Small intestine (tissue), 16 donors: ENCODE measurements at places on chromosomes 5 and 9.

GRCh38 chr9:86246752-86247161 lies 12.7 kb downstream of the C9orf153 start:
- H3K27ac ChIP-seq = no peak overlapping the region
- no peaks in the 10 kb centered on the region for H3K27me3 ChIP-seq
- H3K4me3 ChIP-seq = no peak overlapping the region
- peak; percentile 12 for DNase-seq

DNA sequence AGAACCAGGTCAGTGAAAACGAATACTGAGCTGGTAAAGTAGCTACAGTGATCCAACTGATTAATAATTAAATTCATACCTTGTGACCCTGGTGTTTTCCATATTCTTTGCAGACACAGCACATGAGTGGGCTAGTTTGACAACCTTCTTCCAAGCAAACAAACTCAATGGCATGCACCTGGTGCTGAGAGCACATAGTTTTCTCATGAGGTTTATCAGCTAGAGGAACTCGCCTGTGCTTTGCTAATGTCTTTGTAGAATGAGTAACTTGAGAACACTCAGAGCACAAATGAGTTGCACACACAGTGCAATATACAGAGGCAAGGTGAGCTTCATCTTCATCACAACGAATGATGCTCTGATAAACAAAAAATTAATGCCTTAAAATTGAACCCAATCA lies 12.6 kb downstream of the TRIM23 start:
- H3K36me3 ChIP-seq = peaks cover 17% of the 10 kb centered on the region
- H3K27ac ChIP-seq = no peak overlapping the region
- DNase-seq = peak; percentile 88
- H3K4me3 ChIP-seq = no peak overlapping the region
- no peaks in the 10 kb centered on the region for H3K4me1 ChIP-seq
- H3K27me3 ChIP-seq = no peaks in the 10 kb centered on the region

DNA sequence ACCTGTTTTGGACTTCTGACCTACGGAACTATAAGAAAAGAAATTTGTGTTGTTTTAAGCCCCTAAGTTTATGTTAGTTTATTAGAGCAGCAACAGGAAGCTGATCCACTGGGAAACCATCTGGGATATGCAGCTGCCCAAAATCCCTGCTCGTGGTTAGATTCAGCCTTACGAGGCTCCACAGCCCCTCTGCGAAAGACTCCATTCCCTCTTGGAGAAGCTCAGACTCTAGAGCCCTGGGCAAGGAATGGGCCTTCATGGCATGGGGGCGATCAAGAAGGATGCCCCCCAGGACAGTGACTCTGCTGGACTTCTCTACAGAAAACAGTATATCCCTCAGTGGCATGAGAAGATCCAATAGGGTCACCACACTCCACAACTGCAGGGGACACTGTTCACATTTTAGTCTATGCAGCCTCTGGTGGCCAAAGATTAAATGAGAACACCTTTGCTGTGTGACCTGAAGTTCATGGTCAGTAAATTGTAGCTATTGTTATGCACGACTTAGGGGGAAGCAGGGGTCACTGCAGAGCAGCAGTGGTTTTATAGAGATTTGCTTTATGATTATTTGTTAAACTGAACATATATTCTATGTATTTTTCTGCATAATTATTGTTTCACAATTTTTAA lies 21.1 kb downstream of the IRF1 start:
- H3K4me3 ChIP-seq = no peak overlapping the region
- H3K4me1 ChIP-seq = peaks cover 43% of the 10 kb centered on the region
- DNase-seq = no peak

DNA sequence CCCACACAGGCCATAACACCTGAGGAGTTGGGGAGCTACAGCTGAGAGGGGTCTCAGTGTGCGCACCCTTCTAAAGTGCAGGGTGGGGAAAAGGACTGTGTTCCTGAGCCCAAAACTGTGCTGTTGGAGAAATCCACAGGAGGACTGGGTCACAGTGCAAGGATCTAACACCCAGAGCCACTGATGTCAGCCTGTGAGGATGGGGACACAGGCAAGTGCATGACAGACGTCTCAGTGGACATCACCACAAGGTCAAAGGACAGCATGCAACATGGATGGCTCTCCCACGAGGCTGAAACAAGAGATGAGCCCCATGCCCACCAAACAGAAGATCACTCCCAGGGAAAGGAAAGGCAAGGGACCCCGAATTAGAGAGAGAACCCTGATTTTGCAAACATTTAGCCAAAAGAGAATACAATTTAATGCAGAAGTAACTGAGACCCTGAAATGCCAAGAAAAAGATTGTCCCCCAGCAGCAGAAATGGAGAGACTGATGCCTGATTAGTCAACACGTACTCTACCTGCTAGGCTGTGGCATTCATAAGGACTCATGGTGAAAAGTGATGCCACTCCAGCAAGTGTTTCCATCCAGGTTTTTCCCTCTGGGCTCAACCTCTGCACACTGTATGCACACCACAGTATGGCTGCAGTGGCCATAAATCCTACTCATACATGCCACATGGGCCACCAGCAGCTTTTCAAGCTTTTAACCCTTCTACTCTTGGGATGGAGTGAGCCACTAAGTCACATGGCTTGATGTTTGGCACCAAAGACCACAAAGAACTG lies 14.2 kb downstream of the KLF9 start:
- H3K27me3 ChIP-seq = no peaks in the 10 kb centered on the region
- DNase-seq = no peak
- H3K27ac ChIP-seq = no peak overlapping the region
- no peaks in the 10 kb centered on the region for H3K36me3 ChIP-seq
- H3K4me1 ChIP-seq = no peaks in the 10 kb centered on the region

DNA sequence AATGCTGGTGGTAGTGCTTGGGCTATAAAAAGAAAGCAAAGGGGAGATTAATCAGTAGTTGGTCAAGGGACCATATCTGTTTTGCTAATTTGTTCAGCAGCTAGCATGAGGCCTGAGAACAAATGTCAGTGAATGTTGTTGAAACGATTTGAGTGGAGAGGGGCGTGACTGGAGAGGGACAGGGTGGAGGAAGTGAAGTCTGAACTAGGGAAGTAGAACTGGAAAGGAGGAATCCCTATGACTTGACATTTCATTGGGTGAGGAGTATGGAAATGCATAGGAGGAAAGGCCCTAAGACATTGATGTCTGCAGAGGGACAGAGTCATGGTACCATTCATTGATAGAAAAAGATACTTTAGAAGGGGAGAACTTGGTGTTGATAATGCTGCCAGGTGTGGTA lies 19.7 kb downstream of the TLE4 start:
- no peaks in the 10 kb centered on the region for H3K27me3 ChIP-seq
- H3K4me1 ChIP-seq = no peaks in the 10 kb centered on the region

- H3K27me3 ChIP-seq = no peaks in the 10 kb centered on the region
- H3K4me1 ChIP-seq = peaks cover 43% of the 10 kb centered on the region
- H3K27ac ChIP-seq = peak overlapping the region; percentile 28
- H3K36me3 ChIP-seq = no peaks in the 10 kb centered on the region
- DNase-seq = no peak
- no peak overlapping the region for H3K4me3 ChIP-seq
These were observed 70.2 kb downstream of the ZNF608 start for GRCh38 chr5:124675931-124676846.

- no peak for DNase-seq
- H3K4me3 ChIP-seq = no peak overlapping the region
- peaks cover 8% of the 10 kb centered on the region for H3K4me1 ChIP-seq
- no peaks in the 10 kb centered on the region for H3K27me3 ChIP-seq
These were observed 2.9 kb downstream of the UCK1 start for GRCh38 chr9:131528186-131528585.

GRCh38 chr9:110751971-110752370 lies 83.4 kb downstream of the MUSK start:
- H3K36me3 ChIP-seq = no peaks in the 10 kb centered on the region
- H3K27me3 ChIP-seq = no peaks in the 10 kb centered on the region
- no peak overlapping the region for H3K4me3 ChIP-seq
- no peak overlapping the region for H3K27ac ChIP-seq
- H3K4me1 ChIP-seq = no peaks in the 10 kb centered on the region

DNA sequence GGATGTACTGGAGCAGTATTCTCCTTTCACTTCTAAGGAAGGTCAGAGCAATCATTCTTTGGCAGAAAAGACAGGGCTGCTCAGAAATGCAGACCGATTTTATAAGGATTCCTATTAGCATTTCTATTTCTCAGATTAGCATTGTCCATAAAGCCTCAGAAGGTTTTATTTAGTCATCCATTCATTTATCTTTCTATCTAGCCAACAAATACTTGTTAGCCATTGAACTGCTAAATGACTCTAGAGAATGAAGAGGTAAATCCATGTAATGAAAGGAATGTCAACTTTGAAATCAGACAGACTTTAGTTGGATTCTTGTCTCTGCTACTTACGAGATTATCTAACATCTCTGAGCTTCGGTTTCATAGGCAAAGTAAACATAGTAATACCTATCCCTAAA lies 165.2 kb downstream of the SLC25A46 start:
- no peaks in the 10 kb centered on the region for H3K4me1 ChIP-seq
- H3K27me3 ChIP-seq = no peaks in the 10 kb centered on the region
- H3K36me3 ChIP-seq = no peaks in the 10 kb centered on the region
- no peak for DNase-seq

DNA sequence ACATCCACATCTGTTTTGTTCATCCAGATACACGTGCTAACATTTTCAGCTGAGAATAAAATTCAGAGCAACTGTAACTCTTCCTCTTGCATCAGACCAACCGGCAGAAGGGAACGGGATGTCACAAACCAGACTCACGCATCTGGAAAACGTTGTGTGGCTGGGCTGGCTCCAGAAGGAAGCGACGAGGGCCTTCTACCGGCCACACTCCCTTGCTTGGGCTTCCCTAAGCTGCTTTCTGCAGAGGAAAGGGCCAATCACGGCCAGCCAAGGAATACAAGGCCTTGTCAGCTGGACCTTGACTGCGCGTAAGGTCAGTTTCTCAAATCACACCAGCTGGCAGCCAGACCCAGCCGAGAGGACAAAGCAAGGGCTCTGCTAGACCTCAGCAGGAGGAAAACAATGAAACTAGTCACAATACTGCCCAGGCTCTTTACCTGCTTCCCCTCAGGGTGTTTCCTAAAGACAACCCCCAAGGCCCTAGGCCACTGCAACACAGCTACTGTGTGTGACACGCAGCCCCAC lies 106.1 kb downstream of the THBS4 start:
- no peaks in the 10 kb centered on the region for H3K27me3 ChIP-seq
- H3K27ac ChIP-seq = peak overlapping the region; percentile 2
- no peak overlapping the region for H3K4me3 ChIP-seq
- peaks cover 32% of the 10 kb centered on the region for H3K36me3 ChIP-seq

DNA sequence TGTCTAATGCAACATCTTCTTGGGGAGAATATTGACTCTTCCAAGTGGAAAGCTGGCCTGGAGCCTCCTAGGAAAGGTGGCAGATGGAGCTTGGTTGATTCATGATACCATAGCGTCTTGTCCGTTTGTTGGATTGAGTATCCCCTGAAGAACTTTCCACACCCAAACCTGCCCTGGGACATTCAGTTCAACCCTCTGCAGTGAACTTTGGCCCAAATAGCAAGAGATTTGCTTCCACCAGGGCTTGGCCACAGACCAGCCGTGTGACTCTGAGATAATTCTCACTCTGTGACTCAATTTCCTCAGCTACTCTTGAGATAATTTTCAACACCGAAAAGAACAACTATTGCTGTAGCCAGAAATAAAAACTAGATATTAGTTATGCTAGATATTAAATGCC lies 108.0 kb upstream of the RAD23B start:
- H3K36me3 ChIP-seq = no peaks in the 10 kb centered on the region
- H3K4me3 ChIP-seq = no peak overlapping the region
- peak; percentile 94 for DNase-seq
- H3K4me1 ChIP-seq = peaks cover 41% of the 10 kb centered on the region
- peak overlapping the region; percentile 36 for H3K27ac ChIP-seq

DNA sequence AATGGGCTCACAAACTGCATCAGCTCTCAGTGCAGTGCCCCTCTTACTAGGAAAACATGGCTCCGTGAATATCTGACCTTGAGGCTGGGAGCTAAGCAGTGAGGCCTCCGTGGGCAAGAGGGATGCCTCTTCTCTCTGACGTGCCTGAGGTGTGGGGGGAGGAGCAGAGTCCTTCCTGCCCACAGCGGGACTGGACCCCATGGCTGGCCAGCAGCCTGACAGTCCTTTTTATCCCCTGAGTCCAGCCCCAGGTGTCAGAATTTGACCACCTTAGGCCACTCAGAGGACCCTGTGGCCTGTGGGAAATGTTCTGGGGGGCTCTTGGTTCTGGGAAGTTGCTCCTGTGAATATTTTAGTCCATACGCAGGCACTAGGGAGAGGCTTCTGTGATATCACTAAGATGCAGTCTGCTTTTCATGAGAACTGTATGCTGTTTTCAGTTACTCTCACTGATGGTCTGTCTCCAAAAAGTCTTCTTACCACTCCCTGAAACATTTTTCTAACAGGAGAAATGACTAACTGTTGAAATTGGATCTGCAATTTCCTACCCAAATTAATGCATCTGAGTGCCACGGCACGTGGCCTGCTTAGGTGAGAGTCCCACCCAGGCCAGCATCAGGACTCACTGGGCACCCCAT lies 23.4 kb downstream of the ANGPTL2 start:
- no peaks in the 10 kb centered on the region for H3K27me3 ChIP-seq
- no peaks in the 10 kb centered on the region for H3K4me1 ChIP-seq
- no peaks in the 10 kb centered on the region for H3K36me3 ChIP-seq
